ENCODE measurements at places on chromosomes 1 and 21.
A peak's percentile ranks its signal among the peaks of the same experiment; 100 is the strongest.

- DNase-seq = no peak
Observed at GRCh38 chr1:214010197-214010573, 22.4 kb downstream of the PROX1 start.

- peak; percentile 3 for DNase-seq
Observed at GRCh38 chr1:67134695-67135094, at the start of gene C1orf141. C1orf141 (minus strand) TSS chr1:67134970; CDS start chr1:67127240, 7,730 bp downstream.

DNA sequence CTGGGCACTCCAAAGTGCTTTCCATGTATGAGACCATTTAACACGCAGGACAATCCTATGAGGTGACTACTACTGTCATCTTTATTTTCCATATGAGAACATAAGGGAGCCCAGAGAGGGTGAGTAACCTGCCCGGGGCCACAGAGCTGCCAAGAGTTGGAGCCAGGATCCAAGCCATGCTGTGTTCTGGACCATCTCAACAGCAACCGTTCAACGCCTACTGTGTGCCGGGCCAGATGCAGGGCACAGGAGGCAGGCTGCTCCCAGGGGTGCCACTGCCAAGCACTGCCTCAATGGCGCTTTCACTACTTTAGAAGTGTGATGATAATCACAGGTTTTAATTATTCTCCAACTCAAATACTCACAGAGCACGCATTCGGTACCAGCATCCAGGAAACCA is 3.8 kb downstream of the ALDH4A1 start:
- DNase-seq = no peak

GRCh38 chr1:230016159-230016558 is 50.9 kb upstream of the GALNT2 start:
- DNase-seq = no peak

- DNase-seq = no peak
Observed at GRCh38 chr1:44002165-44002564, 10.8 kb downstream of the CCDC24 start.

DNA sequence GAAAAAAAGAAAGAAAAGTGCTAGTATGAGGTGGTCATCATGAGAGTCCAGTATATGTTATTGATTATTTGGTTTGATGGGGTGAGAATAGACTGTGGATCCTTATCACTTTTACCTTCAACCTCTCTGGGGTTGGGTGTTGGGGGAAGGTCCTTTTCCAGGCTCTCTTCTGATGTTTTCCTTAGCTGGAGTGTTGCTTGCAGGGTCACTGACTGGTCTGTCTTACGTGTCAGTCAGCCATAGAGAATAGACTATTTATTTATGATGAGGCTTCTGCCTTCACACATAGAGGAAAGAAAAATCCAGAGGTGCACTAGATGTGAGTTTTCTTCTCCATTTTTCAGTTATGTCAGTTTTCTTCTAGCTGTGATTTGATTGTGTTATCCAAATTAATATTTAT is 36.5 kb downstream of the MAP3K21 start:
- DNase-seq = no peak

DNA sequence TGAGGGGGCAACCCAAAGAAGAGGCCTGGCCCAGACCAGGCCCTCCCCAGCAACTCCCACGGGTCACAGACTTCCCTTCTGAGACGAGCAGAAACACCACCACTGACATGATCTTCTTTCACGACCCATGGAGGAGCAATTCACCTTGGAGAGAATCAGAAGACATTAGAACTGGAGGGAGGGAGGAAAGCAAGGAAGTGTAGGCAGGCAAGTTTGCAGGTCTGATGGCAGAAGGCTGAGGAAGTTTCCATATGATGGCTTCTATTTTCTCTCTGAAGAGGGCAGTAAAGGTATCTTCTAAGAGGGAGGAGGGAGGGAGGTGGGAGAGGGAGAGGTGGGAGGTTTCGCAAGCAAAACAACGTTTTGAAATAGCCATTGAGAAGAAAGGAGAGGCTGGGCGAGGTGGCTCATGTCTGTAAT is 1.4 kb upstream of the UBXN10 start:
- no peak for DNase-seq

DNA sequence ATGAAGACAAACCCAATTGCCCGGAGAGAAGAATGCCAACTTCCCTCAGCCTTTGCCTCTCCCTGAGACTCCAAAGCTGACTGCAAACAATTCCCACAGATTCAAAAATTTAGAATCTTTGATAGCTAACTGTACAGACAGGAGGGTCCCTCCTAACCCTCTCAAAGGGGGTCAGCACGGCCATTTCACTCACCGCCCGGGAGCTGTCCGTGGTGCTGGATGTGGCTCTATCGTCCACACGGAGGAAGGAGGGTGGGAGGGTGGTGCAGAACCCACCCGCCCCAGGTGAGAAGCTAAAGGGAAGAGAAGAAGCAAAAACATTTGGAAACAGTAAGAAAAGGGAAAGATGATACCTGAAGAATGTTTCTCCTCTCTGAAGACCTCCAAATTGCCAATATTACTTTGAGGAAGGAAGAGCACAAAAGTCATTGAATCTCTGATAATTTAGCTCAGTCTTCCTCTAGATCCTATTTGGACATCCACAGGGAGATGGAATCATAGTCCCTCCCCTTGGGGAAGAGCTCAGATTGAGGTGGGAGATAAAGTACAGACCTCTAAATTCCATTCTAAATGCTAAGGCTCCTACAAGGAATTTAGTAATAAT is 45.6 kb downstream of the RHBG start:
- no peak for DNase-seq

DNA sequence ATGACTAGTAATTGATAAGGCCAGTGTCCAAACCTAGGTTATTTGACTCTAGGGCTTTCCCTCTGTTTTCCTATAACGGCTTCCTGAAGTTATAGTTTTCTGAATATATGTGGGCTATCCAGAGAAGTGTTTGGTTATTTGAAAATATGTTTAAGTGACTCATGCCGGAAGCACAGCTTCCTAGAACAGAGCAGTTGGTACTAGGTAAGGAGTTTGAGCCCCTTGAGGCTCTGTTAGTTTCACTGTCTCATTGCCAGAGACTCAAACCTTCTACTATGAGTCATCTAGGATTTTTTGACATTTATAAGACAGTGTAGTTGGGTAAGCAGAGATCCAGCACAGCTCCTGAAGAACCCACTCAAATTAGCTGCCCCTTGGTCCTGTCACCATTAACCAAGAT is 27.1 kb upstream of the LEPR start:
- DNase-seq = peak; percentile 21

DNA sequence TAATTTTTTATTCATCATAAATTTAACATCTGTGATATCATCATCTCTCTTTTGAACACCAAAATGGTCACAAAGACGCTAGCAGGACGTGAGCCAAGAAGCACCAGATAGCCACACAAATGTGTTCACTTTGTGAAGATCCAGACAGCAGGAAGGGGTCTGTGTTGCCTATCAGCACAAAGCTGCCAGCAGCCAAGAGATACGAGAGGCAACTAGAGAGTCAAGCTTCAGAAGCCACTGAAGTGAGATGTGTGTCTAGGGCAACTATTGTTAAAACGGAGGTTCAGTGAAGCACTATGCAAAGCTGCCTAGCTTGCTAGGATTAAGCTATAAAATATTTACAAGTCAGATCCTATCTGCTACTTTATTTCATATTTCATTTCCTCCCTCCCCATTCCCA is 45.3 kb downstream of the NDC1 start:
- DNase-seq = no peak

- no peak for DNase-seq
Observed at GRCh38 chr1:209404577-209404976, 178.9 kb upstream of the CAMK1G start.

DNA sequence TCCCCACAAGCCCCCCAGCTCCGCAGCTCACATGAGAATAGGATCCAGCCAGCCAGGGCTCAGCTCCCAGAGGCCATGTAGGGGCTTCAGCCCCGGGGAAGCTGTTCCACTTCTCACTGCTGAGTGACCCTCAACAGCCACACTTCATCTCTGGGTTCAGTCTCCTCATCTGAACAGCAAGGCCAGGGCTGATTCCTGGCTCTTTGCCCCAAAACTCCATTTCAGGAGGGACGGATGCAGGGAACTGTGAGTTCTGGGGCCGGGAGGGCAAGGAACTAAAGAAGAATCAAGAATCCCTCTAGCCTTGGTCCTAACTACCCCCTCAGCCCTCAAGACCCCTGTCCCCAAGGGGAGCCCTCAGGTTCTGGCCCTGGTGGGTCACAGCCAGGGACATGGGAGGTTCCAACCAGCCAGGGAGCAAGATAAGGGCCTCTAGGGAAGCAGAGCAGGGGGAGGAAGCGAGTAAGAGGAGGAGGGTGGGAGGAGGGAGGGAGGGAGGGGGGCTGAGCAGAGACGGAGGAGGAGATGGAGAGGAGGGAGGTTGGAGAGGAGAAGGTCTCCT is 13.1 kb downstream of the SDC3 start:
- no peak for DNase-seq

DNA sequence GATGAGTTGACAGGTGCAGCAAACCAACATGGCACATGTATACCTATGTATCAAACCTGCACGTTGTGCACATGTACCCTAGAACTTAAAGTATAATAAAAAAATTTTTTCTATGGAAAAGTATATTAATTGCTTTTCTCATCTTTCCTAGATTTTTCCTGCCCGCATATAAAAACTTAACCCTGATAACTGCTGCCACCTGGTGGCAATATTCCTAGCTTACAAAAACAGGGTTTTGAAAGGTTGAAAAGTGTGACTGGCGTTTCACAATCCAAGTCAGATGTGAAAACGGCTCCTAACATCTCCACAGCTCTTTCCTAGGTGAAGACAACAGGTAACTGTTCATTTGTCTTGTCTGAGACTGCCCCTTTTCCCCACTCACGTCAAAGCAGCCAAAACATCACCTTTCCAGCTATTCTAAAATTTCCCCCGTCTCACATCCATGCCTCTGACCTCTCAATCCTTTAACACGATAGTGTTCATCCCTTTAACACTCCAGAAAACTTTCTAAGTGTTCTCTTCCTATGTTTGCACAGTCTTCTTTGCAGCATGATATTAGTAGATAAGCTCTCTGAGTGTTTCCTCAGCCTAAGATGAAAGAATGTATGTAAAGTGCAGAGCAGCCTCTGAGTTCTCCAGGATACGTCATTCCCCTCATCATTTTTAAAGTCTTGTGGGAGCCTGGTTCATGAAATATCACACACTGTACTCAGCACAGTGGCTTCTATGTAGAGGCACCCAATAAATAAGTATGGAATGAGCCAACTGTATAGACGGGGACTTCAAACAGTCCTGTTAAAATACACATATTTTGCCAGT is 27.5 kb downstream of the OVGP1 start:
- DNase-seq = no peak

DNA sequence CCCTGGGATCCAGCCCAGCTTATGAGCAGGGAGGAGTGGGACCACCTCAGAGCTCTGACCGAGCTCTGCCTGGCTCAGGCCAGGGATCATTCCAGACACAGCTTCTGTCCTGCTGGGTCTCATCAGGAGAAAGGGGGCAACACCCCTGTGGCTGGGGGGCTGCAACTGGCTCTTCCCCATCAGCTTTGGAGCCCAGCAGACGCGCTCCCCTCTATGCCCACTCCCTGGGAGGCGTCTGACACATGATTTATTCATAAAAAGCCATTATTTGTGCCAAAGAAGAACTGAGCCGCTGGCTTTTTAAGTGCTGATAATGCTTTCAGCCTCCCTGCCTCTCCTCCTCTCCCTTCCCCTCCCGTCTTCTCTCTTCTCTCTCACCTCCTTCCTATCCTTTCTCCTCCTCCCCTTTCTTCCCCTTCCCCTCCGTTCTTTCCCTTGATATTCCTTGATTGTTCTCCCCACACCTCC is 25.0 kb downstream of the FOXO6 start:
- no peak for DNase-seq

DNA sequence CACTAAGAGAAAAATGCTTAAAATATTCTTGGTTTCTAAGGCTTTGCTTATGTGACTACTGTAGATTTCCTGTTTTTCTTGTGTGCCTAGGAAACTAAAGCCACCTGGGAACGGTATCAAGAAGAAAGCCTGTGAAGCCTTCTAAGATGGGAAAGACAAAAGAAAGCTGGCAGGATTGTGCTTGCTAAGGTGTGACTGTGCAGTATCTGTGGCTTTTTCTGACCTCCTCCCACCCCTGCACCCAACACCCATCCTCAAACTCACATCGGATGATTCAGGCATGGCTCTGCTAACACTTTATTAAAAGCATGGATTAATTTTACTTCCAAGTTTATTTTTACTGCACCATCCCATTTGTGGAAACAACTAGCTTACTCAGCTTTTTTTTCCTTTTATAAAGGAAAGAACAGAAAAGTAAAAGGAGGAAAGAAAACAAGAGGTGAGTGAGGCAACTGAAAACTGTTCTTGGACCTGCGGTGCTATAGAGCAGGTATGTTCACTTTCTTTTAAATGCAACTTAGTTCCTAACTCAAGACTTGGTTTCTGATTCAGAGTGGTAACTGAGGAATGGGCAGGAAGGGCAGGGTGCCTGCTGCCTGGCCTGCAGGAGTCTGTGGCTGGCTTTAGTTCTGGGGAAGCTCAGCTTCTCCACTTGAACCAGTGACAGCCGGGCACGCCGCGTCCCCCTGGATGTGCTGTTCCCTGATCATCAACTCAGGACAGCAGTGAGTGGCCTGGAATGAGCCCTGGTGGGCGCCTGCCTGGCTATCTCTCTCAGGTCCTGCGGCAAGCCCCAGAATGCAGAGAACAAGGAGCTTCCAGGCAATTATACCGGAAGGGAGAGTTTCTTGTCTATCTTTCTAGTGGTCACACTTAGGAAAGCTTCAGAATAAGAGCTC is at the start of gene GBP6:
Gene GBP6, plus strand, starts transcription at position 422 of the 899 bp plus-strand sequence. CDS start 4,493 bp downstream, outside the sequence.
- no peak for DNase-seq

DNA sequence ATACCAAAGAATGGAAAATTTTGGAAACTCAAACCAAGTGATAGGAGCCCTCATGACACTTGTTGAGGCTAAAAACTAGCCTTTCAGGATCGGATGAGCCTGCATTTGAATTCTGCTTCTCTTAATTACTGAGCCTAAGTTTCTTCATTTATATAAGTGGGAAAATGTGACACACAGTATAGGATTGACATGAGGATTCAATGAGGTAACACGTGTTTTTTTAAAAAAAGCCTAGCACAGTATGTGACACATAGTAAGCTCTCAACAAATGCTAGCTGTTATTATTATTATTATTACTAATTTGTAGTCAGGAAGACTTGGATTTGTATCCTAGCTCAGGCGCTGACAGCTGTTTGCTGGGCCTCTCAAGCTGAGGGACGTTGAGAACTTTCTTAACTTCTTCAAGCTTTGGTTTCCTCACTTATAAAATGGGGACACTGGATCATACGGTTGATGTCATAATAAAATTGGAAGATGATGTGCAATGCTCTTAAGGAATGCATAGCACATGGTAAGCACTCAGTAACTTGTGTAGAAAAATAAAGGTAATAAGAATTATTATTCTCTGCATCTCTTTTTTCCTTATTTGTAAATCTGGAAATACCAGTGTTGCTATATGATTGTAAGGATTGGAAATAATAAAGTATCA is 55.4 kb upstream of the JUN start:
- DNase-seq = no peak

DNA sequence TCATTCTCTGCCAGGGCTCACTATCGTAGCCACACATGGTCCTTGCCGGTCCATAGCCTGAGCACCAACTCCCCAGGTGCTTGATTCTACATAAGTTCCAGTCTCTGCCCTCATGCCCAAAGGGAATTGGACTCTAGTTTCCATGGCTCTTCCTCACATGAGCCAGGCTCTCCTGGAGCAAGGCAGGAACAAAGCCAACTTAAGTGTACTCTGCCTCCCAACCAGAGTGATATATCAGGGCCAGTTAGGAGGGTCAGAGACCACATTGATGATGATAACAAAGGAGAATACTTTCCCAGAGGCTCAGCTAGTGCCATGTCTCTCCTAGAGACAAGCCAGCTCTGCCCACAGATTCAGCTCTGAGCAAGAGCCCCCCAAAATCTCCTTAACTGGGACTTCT is 70.9 kb downstream of the ERI3 start:
- DNase-seq = no peak

All from stimulated activated naive CD4-positive, alpha-beta T cell treated with Interleukin-2 at 50 U/mL for 16 hours (primary cell).